ENCODE measurements at places on chromosomes 1 and 21. TPM values are rescaled to one million over a fixed set of nuclear protein-coding genes. Genes with fewer than 3 reads are reported as not detected.
A peak's percentile ranks its signal among the peaks of the same experiment; 100 is the strongest.

GRCh38 chr1:77498918-77499317, 183.5 kb downstream of the ZZZ3 start:
- no peak overlapping the region for H3K4me3 ChIP-seq
- H3K27ac ChIP-seq, result no peak overlapping the region
- peaks cover 2% of the 10 kb centered on the region for H3K4me1 ChIP-seq
- no peak for DNase-seq

Gene GBP5
- 0.09 TPM for total RNA-seq

Gene SIK1
- total RNA-seq, result 0.98 TPM

DNA sequence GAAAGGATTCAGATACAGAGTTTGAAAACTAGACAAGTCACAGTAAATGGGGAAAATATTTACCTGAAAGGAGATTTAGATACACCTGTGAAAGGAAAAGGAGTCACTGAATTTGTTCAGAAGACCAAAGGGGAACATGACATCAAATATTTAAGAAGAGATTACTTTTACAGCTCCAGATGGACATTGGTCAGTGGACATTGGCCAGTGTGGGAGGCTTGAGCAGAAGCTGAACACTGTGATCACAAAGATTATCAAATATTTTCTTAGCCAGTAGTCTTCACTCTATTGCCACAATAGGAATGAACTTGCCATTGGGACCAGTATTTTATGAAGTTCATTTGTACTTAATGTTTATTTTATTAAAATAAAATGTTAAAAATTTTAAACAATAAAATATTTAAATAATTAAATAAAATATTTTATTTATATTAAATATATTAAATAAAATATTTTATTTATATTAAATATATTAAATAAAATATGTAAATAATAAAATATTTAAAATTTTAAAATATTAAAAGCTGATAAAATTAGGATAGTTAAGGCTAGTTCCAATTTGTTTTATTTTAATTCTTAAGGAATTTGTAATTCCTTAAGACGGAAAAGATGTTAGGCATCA, 94.3 kb downstream of the CCDC30 start:
- DNase-seq, result no peak
- no peaks in the 10 kb centered on the region for H3K4me1 ChIP-seq
- no peaks in the 10 kb centered on the region for H3K27me3 ChIP-seq
- H3K27ac ChIP-seq, result no peak overlapping the region

DNA sequence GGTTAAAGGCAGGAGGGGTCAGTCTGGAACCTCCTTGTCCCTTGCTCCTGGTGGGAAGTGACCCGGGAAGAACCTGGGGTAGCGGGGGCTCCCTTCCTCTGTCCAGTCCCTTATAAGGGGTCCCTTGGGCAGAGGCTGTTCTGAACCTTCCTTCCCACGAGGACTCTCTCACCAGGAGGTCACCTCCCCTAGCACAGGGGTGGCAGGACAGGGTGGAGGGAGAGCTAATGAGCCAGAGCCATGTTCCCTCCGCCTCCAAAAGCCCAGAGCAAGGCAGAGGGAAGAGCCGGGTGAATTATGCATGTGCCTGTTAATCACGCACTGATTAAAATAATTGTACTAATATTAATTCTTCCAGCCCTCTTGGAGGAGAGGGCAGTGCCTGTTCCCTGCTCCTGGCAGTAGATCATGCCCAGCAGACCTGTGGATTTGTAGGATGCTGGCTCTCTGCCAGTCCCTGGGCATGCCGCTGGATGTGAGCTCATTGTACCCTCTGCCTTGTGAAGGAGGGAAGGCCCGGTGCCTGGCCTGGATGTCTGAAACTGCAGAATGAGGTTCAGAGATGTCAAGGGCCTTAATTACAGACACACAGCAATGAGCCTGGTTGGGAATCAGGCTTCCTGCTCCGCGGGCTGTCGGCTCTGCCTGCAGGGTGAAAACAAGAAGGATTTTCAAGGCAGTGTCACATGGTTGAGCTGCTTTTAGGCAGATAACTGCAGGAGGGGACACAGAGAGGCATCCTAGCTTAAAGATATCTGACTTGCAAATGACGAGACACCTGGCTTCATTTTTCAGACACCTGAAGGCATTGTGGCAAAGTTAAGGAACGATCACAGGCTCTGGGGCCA, 68.2 kb downstream of the IGSF21 start:
- peaks cover 11% of the 10 kb centered on the region for H3K27me3 ChIP-seq
- H3K4me3 ChIP-seq, result no peak overlapping the region
- no peaks in the 10 kb centered on the region for H3K4me1 ChIP-seq
- no peak for DNase-seq
- no peak overlapping the region for H3K27ac ChIP-seq
- H3K36me3 ChIP-seq, result no peaks in the 10 kb centered on the region

Gene SEMA4A
- total RNA-seq, result 0.92 TPM

DNA sequence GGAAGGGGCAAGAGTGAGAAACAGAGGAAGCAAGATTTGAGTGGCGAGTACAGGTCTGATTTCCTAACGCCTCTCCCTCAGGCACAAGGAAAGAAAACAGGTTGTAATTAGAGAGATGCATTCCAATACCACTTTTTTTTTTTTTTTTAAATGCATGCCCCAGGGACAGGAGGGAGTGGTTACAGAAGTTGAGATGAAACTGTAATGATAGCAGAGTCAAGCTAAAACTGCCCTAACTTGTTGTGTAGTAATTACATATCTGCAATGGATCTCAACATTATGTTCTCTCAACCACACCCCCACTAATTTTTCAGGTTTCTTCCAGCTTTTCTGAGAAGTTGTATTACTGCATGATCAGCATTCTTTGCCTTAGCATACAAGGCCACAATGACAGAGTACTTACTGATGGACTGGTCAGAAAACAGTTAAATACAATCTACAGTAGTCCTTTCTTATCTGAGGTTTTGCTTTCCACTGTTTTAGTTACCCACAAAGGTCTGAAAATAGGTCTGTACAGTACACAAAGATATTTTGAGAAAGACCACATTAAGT, 5.5 kb downstream of the ETV3 start:
- H3K4me1 ChIP-seq, result peaks cover 15% of the 10 kb centered on the region
- no peak overlapping the region for H3K27ac ChIP-seq
- no peak for DNase-seq
- no peak overlapping the region for H3K4me3 ChIP-seq

- no peak overlapping the region for H3K4me3 ChIP-seq
- no peaks in the 10 kb centered on the region for H3K36me3 ChIP-seq
- DNase-seq, result peak; percentile 42
- no peaks in the 10 kb centered on the region for H3K27me3 ChIP-seq
Observed at GRCh38 chr1:243343970-243344937, 88.4 kb downstream of the SDCCAG8 start.

DNA sequence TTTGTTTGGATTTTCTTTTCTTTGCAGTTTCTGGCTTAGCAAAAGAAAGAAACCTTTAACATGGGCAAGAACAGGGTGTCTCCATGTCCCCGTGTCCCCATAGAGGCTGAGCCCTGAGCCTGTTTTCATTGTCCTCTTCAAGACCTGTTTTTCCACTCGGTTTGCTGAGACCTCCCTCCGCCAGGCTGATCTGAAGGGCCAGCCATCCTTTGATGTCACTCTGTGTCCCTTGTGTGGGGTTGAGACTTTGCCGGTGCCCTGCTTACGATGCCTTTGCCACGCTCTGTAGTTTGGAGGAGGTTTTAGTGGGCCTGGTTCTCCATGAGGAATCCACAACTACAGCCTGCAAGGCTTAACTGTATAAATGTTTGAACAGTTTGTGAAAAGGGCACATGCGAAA, 23.8 kb downstream of the IFNGR2 start:
- no peaks in the 10 kb centered on the region for H3K27me3 ChIP-seq
- no peak for DNase-seq
- no peaks in the 10 kb centered on the region for H3K4me1 ChIP-seq
- no peak overlapping the region for H3K4me3 ChIP-seq
- H3K36me3 ChIP-seq, result peaks cover 33% of the 10 kb centered on the region

Gene RNU1-3
- total RNA-seq, result 1,908 TPM

- no peaks in the 10 kb centered on the region for H3K36me3 ChIP-seq
- no peak for DNase-seq
- H3K27ac ChIP-seq, result no peak overlapping the region
Observed at GRCh38 chr1:55695552-55695951, 480.4 kb upstream of the USP24 start.

Gene IFI44
- 29.0 TPM for total RNA-seq

DNA sequence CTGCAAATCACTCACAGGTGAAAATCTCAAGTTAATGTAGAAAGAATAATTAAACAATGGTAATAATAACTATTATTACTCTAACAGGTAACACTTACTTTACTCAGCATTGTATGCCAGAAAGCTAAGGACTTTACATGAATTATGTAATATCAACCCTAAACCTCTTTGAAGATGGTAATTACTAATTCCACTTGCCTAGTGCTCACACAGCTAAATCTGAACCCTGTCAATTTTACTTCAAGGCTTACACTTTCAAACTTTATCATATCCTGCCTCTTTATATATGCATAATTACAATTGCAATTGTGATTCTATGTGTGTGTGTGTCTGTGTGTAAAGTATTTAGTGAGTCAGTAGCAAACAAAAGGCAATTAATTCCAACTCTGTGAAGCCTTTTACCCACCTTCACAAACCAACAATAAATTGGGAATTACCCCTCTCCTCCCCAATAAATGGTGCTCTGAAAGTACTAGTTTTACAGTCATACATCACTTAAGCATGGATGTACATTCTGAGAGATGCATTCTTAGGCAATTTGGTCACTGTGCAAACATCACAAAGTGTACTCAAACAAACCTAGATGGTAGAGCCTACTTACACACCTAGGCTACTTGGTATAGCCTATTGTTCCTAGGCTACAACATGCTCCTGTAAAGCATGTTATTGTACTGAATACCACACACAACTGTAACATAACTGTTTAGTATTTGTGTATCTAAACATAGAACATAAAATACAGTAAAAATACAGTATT, 5.9 kb downstream of the ZNF644 start:
- no peaks in the 10 kb centered on the region for H3K27me3 ChIP-seq
- no peak overlapping the region for H3K4me3 ChIP-seq
- no peak for DNase-seq
- H3K27ac ChIP-seq, result no peak overlapping the region
- H3K36me3 ChIP-seq, result no peaks in the 10 kb centered on the region

Gene NOTCH2
- total RNA-seq, result 55.7 TPM
